ENCODE measurements at places on chromosomes 5 and 9.

- no peak overlapping the region for H3K4me3 ChIP-seq
- no peak overlapping the region for H3K27ac ChIP-seq
- no peaks in the 10 kb centered on the region for H3K27me3 ChIP-seq
- no peaks in the 10 kb centered on the region for H3K36me3 ChIP-seq
- peaks cover 9% of the 10 kb centered on the region for H3K4me1 ChIP-seq
These were observed 51.1 kb downstream of the TTLL11 start for GRCh38 chr9:122042056-122042455.

DNA sequence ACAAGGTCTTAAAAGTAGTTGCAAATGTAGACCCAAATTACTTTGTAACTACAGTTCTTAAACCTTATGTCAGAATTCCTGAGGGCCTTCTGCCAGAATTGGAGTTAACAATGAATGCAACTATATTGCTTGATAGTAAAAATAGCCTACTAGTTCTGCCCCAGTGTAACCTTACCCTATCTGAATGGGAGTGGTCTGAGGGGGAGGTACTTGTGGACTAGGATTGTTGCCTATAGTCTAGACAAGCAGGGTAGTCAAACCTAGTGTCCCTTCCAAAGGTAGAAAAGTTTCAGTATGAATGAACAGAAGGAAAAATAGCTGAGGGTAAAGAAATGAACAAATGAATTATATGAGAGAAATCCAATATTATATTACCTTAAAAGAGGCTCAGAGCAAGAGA is 242.2 kb downstream of the PJA2 start:
- H3K27ac ChIP-seq = no peak overlapping the region
- no peaks in the 10 kb centered on the region for H3K27me3 ChIP-seq
- no peak overlapping the region for H3K4me3 ChIP-seq
- H3K4me1 ChIP-seq = no peaks in the 10 kb centered on the region
- H3K36me3 ChIP-seq = no peaks in the 10 kb centered on the region

DNA sequence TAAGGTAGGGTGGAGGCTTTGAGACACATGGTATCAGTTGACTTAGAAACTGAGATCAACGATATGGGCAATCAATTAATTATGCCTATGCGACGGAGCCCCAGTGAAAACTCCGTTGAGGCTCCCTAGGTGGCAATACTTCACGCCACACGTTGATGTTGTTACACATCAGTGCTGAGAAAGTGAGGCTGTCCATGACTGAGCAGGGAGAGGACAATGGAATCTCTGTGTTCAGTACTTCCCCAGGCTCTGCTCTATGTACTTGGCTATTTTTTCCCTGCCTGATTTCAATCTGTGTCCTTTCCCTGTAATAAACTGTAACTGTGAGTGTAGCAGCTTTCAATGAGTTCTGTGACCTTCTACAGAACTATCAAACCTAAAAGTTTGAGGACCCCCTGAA is 211.7 kb downstream of the SNCAIP start:
- H3K27me3 ChIP-seq = no peaks in the 10 kb centered on the region
- DNase-seq = no peak
- no peaks in the 10 kb centered on the region for H3K4me1 ChIP-seq
- H3K27ac ChIP-seq = no peak overlapping the region
- no peak overlapping the region for H3K4me3 ChIP-seq
- H3K36me3 ChIP-seq = no peaks in the 10 kb centered on the region

- no peaks in the 10 kb centered on the region for H3K27me3 ChIP-seq
- no peak for DNase-seq
- no peak overlapping the region for H3K27ac ChIP-seq
- no peaks in the 10 kb centered on the region for H3K4me1 ChIP-seq
- no peak overlapping the region for H3K4me3 ChIP-seq
These were observed 16.9 kb upstream of the NIPAL4 start for GRCh38 chr5:157443041-157443549.

DNA sequence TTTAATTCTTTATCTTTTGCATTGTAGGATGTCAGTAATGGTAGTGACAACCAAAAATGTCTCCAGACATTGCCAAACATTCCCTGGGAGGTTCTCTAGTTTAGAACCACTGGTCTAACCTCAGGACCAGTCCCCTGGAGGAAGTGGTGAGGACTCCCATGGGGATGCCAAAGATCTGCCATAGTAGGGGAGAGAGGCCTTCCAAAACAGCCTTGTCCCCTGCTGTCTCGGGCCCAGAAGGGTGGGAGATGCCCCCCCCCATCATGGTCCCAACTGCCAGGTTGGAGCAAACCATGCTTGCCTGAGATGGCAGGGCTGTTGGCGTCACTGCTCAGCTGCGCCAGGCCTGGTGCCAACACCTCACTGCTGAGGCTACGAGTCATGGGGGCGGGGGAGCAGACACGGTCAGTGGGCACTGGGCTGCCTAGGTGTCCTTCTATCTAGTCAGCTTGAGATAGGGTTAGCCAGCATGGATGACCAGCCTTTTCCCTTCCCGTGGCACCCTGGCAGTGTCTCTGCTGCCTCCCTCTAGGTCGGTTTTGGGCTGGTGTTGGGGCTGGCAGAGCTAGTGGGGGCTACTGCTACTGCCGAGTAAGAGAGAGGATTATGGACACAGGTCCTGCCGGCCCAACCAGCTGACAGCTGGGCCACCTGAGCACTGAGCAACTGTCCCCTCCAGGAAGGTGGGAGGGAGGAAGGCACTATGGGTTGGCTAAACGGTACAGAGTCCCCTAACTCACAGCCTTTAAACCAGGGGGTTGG is 8.3 kb upstream of the CXXC5 start:
- peaks cover 16% of the 10 kb centered on the region for H3K36me3 ChIP-seq
- H3K27me3 ChIP-seq = no peaks in the 10 kb centered on the region
- peaks cover 56% of the 10 kb centered on the region for H3K4me1 ChIP-seq
- H3K4me3 ChIP-seq = no peak overlapping the region
- no peak overlapping the region for H3K27ac ChIP-seq

GRCh38 chr5:153459051-153459743 is 31.3 kb upstream of the GRIA1 start:
- H3K27ac ChIP-seq = no peak overlapping the region
- DNase-seq = no peak
- H3K4me3 ChIP-seq = no peak overlapping the region
- H3K36me3 ChIP-seq = no peaks in the 10 kb centered on the region

GRCh38 chr9:135085830-135086546 is 1.5 kb upstream of the OLFM1 start:
- no peak for DNase-seq
- H3K27me3 ChIP-seq = peaks cover 40% of the 10 kb centered on the region
- H3K27ac ChIP-seq = no peak overlapping the region
- H3K4me1 ChIP-seq = no peaks in the 10 kb centered on the region
- H3K4me3 ChIP-seq = no peak overlapping the region

- no peak for DNase-seq
- H3K36me3 ChIP-seq = no peaks in the 10 kb centered on the region
- H3K4me3 ChIP-seq = no peak overlapping the region
- no peaks in the 10 kb centered on the region for H3K4me1 ChIP-seq
These were observed 100.0 kb downstream of the MCTP1 start for GRCh38 chr5:95184924-95185323.

DNA sequence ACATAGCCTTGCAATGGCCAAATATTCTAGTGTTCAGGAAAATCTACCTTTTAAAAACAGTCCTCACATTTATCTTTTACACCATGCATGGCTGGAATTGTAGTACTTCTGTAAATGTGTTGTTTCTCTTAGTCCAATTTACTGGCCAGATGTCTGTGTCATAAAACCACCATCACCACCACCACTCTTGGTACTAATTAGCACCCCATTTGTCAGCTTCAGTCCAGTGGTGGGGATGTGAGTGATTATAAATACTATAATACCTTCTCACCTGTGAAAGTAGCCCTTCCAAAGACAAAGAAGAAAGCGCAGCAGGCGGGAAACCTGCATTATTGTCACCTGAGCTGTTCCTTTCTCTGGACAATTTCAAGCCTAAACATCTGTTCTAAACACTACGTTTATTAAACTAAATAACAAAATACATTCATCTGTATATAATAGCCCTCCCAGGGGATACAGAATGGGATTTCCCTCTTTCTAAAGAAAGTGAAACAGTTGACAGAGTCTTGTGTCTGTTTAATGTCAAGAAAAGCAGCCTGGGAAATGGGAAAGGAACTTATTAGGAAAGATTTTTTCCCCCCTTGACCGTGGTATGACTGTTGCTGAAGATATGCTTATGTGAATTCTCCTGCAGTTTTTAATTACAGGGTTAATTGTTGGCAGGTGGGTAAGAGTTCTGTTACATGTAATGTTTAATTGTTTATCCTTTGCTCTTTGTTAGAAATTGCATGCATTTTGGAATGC is 144.5 kb upstream of the NUDT12 start:
- no peak for DNase-seq
- no peaks in the 10 kb centered on the region for H3K36me3 ChIP-seq
- no peak overlapping the region for H3K27ac ChIP-seq
- H3K4me1 ChIP-seq = no peaks in the 10 kb centered on the region

- H3K4me3 ChIP-seq = peak overlapping the region; percentile 85
- no peak for DNase-seq
- no peaks in the 10 kb centered on the region for H3K27me3 ChIP-seq
These were observed 5.5 kb downstream of the B4GALT1 start for GRCh38 chr9:33161589-33162132.

DNA sequence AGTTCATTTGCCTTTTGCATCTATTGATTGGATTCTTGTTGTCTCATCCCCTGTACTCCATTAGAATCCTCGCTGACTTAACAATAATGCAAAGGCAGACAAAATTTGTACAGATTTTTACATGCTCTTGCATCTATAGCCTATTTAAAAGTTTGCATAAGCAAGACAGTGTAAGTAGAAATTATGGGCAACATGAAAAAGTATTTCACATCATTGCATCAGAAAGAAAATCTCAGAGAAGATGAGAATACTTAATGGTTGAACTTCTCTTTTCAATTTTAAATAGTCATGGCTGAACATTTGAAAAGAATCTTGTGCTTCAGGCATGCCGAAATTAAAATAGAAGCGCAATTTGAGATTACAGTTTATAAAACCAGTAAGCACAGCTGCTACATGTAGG is 226.4 kb downstream of the EFNA5 start:
- DNase-seq = no peak
- H3K4me3 ChIP-seq = no peak overlapping the region
- no peaks in the 10 kb centered on the region for H3K4me1 ChIP-seq
- no peaks in the 10 kb centered on the region for H3K36me3 ChIP-seq
- H3K27ac ChIP-seq = no peak overlapping the region
- no peaks in the 10 kb centered on the region for H3K27me3 ChIP-seq

DNA sequence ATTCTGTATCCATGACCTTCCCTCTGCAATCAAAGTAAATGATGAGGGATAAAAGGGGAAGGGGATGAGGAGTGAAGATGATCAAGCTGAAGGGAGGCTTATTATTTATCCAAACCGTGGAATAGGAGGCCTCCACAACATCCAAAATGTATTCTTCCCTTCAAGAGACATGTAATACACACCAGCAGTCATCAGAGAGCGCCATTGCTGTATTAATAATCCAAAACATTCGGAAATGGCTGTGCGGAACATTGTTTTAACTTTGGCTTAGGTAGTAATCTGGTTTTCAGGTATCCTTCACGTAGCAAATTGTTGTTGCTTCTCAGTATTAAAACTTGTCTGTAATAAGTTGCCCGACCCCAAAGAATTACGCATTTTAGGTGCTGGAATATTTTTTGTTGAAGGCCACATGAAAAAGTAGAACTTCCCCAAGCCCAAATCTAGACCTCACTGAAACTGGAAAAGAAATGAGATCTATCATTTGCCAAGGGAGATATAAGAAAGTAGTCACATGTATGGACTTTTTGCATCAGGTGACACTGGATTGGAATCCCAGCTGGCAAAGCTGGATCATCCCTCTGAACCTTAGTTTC is 2.6 kb upstream of the BOD1 start:
- peaks cover 18% of the 10 kb centered on the region for H3K4me1 ChIP-seq
- peaks cover 4% of the 10 kb centered on the region for H3K27me3 ChIP-seq

DNA sequence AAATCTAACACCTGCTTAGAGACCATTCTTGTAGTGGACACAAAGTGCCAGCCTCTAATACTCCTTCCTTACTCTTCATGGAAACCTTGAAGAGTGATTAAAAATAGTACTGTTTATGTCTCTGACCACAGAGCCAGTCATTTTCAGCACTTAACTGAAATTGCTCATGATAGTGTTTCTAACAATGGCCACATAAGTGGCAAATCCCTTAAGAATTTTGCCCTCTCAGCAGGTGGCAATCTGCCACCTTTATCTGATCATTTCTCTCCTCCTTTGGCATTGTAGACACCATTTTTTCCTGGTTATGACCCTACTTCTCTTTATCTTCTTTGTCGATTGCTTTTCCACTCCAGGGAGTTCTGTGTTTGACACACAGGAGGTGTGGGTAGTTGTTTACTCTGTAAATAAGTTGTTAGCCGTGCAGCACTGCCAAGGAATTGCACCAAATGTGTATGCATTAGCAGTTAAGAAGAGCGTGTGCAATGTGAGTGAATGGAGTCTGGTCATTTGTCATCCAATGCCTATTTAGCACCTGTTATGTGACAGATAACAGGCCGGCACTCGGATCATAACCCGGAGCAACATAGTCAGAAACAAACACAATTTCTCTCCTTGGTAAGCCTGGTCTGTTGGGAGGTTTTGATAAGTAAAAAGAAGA is 36.8 kb upstream of the STARD4 start:
- DNase-seq = no peak
- H3K27ac ChIP-seq = no peak overlapping the region
- H3K4me1 ChIP-seq = peaks cover 9% of the 10 kb centered on the region
- no peak overlapping the region for H3K4me3 ChIP-seq

DNA sequence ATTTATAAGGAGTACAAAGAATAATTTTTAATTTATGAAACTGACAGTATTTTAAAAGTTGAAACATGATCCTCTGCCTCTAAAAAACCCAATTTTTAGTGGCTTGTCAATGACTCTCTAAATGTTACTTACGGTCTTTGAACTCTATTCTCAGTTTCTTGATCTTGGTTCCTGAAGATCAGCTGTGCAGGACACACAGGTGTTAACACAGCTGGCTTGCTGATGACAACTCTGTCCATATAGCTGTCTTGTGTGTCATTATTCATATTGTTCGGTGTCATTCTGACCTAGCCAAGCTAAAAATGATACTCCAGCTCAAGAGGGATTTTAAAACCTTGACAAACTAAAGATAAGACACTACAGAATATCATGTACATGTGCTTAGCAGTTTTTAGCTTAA is 314.5 kb downstream of the CCDC171 start:
- H3K4me1 ChIP-seq = no peaks in the 10 kb centered on the region
- H3K27ac ChIP-seq = no peak overlapping the region
- no peak for DNase-seq
- H3K4me3 ChIP-seq = no peak overlapping the region

- H3K4me1 ChIP-seq = peaks cover 3% of the 10 kb centered on the region
- H3K27ac ChIP-seq = no peak overlapping the region
- no peaks in the 10 kb centered on the region for H3K27me3 ChIP-seq
- no peak for DNase-seq
These were observed 107.9 kb upstream of the LMX1B start for GRCh38 chr9:126505697-126506346.

- H3K27ac ChIP-seq = no peak overlapping the region
- no peaks in the 10 kb centered on the region for H3K36me3 ChIP-seq
- H3K4me1 ChIP-seq = no peaks in the 10 kb centered on the region
- no peaks in the 10 kb centered on the region for H3K27me3 ChIP-seq
These were observed 267.0 kb upstream of the HAPLN1 start for GRCh38 chr5:83987513-83988292.

GRCh38 chr5:11037941-11038340 is 276.9 kb upstream of the DAP start:
- H3K4me1 ChIP-seq = no peaks in the 10 kb centered on the region
- no peak overlapping the region for H3K4me3 ChIP-seq
- no peak for DNase-seq
- H3K27me3 ChIP-seq = peaks cover 8% of the 10 kb centered on the region
- no peaks in the 10 kb centered on the region for H3K36me3 ChIP-seq
- no peak overlapping the region for H3K27ac ChIP-seq

Data from central memory CD8-positive, alpha-beta T cell (primary cell).